ENCODE measurements at places on chromosomes 5 and 9.

GRCh38 chr5:142886211-142886610, 116.0 kb downstream of the ARHGAP26 start:
- no peak overlapping the region for H3K4me3 ChIP-seq
- no peaks in the 10 kb centered on the region for H3K36me3 ChIP-seq

- H3K36me3 ChIP-seq = no peaks in the 10 kb centered on the region
- no peaks in the 10 kb centered on the region for H3K27me3 ChIP-seq
- H3K27ac ChIP-seq = no peak overlapping the region
- H3K4me1 ChIP-seq = no peaks in the 10 kb centered on the region
- no peak for DNase-seq
Observed at GRCh38 chr9:28056006-28056405, 482.7 kb upstream of the C9orf72 start.

DNA sequence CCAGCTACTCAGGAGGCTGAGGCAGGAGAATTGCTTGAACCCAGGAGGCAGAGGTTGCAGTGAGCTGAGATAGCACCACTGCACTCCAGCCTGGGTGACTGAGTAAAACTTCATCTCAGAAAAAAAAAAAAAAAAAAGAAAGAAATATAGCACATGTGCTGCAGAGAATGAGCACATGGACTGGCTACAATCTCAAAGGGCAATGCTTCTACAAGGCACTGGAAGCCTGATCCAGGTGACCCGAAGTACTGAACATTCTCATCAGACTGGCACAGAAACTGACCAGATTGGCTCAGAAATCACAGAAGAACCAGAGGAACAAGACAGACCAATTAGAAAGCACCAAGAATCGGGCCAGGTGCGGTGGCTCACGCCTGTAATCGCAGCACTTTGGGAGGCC, 4.8 kb downstream of the DYNC2I2 start:
- H3K4me1 ChIP-seq = peaks cover 9% of the 10 kb centered on the region
- DNase-seq = no peak
- H3K4me3 ChIP-seq = no peak overlapping the region
- no peak overlapping the region for H3K27ac ChIP-seq
- no peaks in the 10 kb centered on the region for H3K36me3 ChIP-seq
- H3K27me3 ChIP-seq = no peaks in the 10 kb centered on the region

- no peak for DNase-seq
- H3K27ac ChIP-seq = no peak overlapping the region
- H3K4me3 ChIP-seq = peak overlapping the region; percentile 55
- peaks cover 67% of the 10 kb centered on the region for H3K27me3 ChIP-seq
- no peaks in the 10 kb centered on the region for H3K36me3 ChIP-seq
- H3K4me1 ChIP-seq = peaks cover 36% of the 10 kb centered on the region
Observed at GRCh38 chr9:37036371-37036775, 2.3 kb upstream of the PAX5 start.

DNA sequence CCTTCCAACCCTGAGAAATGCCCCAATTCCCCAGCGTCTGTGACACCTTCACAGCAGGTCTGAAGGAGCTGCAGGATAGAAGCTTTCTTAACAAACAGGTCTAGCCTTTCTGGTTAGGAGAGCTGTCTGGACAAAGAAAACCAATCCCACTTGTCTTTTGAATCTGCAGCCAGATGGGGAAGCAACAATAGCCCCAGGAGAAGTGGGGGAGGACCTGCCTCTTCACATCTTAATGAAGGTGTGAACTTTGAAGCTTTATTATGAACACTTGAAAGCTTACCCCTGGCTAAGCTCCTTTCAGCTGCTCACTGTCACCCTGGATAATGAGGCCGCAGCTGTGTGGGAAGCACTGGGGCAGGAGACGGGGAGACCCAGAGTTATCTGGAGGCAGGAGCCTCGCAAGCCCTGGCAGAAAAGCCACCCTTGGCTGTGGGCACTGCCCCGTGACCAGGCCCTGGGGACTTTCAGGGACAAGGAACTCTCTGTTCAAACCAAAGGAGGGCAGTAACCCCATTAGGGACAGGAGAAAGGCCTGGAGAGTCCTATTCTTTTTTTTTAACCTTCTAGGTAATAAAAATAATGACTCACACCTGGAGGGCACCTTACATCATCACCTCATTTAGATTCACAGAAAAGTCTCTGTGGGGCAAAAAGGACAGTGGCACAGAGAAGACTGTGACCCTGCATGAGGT, 151.8 kb upstream of the RAD23B start:
- no peaks in the 10 kb centered on the region for H3K36me3 ChIP-seq
- no peak overlapping the region for H3K27ac ChIP-seq
- H3K4me3 ChIP-seq = no peak overlapping the region
- no peak for DNase-seq
- H3K27me3 ChIP-seq = no peaks in the 10 kb centered on the region

DNA sequence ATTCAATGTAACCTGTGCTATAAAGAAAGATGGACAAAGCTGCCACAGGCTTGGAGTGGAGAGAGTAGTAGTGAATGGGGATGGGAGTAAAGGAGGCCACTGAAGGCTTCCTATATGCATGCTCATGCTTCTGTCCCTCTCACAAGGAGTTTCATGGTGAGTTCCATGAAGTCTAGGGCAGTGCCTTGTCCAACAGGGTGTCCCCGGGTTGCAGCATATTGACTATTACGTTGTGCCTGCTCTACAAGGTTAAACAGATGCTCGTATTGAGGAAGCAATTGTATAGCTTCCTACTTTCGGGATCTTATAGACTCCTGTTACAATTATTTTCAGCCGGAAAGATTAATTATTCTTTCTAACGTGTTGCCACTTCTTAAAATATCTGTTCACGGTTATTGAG, 129.1 kb upstream of the PIK3R1 start:
- no peak overlapping the region for H3K4me3 ChIP-seq
- peaks cover 4% of the 10 kb centered on the region for H3K4me1 ChIP-seq
- no peaks in the 10 kb centered on the region for H3K36me3 ChIP-seq
- no peaks in the 10 kb centered on the region for H3K27me3 ChIP-seq
- H3K27ac ChIP-seq = peak overlapping the region; percentile 31

DNA sequence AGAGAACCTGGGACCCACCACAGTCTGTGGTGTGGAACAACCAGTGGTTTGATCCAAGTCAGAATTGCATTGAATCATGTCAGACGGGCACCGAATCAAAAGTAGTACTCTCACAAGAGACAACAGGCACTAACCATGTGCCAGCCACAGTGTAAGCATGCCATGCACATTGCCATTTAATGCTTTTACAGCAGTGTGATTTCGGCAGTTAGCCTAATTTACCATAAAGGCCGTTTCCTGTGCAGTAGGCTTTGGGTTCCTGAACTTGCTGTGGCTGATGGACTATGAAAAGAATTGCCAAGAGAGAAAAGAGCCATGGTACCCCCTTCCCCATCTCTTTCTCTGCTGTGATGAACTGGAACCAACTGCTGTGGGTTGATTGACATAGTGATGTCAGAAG, 540.6 kb downstream of the EBF1 start:
- no peak overlapping the region for H3K27ac ChIP-seq
- H3K27me3 ChIP-seq = no peaks in the 10 kb centered on the region
- H3K4me1 ChIP-seq = no peaks in the 10 kb centered on the region
- no peaks in the 10 kb centered on the region for H3K36me3 ChIP-seq

All from esophagus squamous epithelium (tissue), 5 donors.